ENCODE measurements at places on chromosomes 7 and 10. TPM values are rescaled to one million over a fixed set of nuclear protein-coding genes. Genes with fewer than 3 reads are reported as not detected.

CRHR2 gene
- polyA plus RNA-seq: not detected

SUMF2 gene
- 115 TPM for polyA plus RNA-seq

WEE2 gene
- not detected for polyA plus RNA-seq

MCM7 gene
- polyA plus RNA-seq: 157 TPM

AUTS2 gene
- polyA plus RNA-seq: 51.6 TPM

ZNF804B gene
- 0.46 TPM for polyA plus RNA-seq

TMEM229A gene
- polyA plus RNA-seq: 0.19 TPM

CYP26C1 gene
- polyA plus RNA-seq: 0.04 TPM

TMEM176A gene
- 80.7 TPM for polyA plus RNA-seq

TMEM213 gene
- 48.0 TPM for polyA plus RNA-seq

TEX36 gene
- not detected for polyA plus RNA-seq

RET gene
- 19.4 TPM for polyA plus RNA-seq

AKR1C3 gene
- 79.0 TPM for polyA plus RNA-seq

SPDYE2B gene
- polyA plus RNA-seq: 0.58 TPM

IL6 gene
- polyA plus RNA-seq: not detected

UTF1 gene
- polyA plus RNA-seq: not detected

SKIDA1 gene
- polyA plus RNA-seq: 10.3 TPM

ABCC2 gene
- 6.9 TPM for polyA plus RNA-seq

GRM3 gene
- 0.37 TPM for polyA plus RNA-seq

FAM25A gene
- polyA plus RNA-seq: not detected

RPEL1 gene
- 0.17 TPM for polyA plus RNA-seq

NPVF gene
- polyA plus RNA-seq: not detected

LRRC4 gene
- polyA plus RNA-seq: 7.3 TPM

TAS2R3 gene
- polyA plus RNA-seq: 0.51 TPM

SUPV3L1 gene
- polyA plus RNA-seq: 48.7 TPM

MYL10 gene
- polyA plus RNA-seq: 0.35 TPM

CCL26 gene
- not detected for polyA plus RNA-seq

GNGT1 gene
- not detected for polyA plus RNA-seq

SORCS1 gene
- 17.3 TPM for polyA plus RNA-seq

TMEM120A gene
- 62.2 TPM for polyA plus RNA-seq

AGK gene
- polyA plus RNA-seq: 41.3 TPM

FAM25C gene
- polyA plus RNA-seq: not detected

HSPA12A gene
- 36.3 TPM for polyA plus RNA-seq

ZNF425 gene
- polyA plus RNA-seq: 9.2 TPM

Data from right renal cortex interstitium (tissue), 3 donors.